ENCODE measurements at places on chromosomes 1 and 21. TPM values are rescaled to one million over a fixed set of nuclear protein-coding genes. Genes with fewer than 3 reads are reported as not detected.

DNA sequence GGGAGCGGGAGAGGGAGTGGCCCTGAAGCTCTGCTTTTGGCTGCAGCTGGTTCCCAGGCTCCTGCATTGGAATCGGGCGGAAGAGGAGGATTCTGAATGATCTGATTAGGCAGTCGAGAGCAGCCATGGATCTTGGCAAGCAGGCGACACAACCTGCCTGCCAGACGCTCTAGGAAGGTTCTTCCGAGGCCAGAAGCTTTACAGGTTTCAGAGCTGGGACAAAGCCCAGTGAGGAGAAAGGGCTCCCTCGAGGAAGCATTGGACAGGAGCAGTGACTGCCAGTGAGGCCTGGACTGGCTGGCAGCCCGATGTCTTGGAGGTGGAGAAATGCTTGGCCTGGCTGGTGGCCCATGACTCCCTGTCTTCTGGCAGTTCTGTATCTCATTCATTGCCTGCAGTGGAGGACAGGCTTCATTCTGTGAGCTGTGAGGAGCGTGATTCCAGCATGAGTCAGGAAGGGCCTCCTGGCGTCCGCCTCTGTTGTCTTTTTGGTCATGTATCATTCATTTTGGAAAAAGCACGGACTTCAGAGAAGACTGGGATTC lies 132.7 kb upstream of the IPO9 start:
- H3K36me3 ChIP-seq = no peaks in the 10 kb centered on the region
- H3K27me3 ChIP-seq = no peaks in the 10 kb centered on the region
- no peak overlapping the region for H3K4me3 ChIP-seq

DNA sequence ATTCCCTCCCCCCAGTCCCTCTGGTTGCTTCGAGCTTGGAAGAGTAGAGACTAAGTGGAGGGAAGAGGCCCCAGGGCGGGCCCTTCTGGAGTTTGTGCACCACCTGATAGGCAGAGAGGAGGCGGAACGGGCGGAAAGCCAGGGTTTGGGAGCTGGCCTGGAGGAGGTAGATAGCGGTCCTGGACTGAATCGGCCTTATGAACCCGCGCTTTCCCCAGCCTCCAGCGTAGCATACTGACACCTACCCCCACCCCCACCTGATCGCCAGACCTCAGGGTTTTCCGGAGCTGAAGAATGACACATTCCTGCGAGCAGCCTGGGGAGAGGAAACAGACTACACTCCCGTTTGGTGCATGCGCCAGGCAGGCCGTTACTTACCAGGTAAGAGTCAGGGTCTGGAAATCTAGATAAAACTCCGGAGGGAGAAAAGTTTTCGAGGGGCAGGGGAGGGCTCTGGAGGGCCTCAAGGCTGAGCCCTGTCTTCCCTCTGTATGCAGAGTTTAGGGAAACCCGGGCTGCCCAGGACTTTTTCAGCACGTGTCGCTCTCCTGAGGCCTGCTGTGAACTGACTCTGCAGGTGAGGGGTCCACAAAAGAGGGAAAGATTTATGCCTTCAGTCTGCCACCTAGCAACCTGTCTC lies 705 bp downstream of the UROD start:
- no peaks in the 10 kb centered on the region for H3K36me3 ChIP-seq
- H3K4me3 ChIP-seq = peak overlapping the region; percentile 75
- peaks cover 20% of the 10 kb centered on the region for H3K4me1 ChIP-seq
- no peaks in the 10 kb centered on the region for H3K27me3 ChIP-seq
- DNase-seq = peak; percentile 57
- peak overlapping the region; percentile 41 for H3K27ac ChIP-seq

DNA sequence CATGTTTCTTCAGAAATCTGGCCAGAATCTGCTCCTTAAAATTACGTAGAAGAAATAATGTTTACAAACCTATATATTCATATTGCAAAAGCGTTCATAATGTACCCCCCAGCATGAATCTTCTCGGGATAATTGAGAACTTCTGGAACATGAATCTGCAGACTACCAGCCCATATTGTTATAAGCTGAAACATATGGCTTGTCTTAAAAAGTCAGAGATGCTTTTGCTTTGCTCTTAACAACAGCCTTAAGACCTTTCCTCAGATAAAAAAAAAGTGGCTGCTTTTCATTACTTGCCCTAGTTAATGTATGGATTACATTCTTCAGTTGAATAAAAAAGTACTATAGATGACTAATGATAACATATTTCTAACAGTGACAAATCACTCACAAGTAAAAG lies 15.0 kb upstream of the ZZZ3 start:
- H3K27ac ChIP-seq = 0 out of 2 replicates have a peak overlapping the region, but pooled peaks have one; percentile 13
- H3K27me3 ChIP-seq = no peaks in the 10 kb centered on the region
- DNase-seq = no peak
- H3K4me1 ChIP-seq = no peaks in the 10 kb centered on the region
- peaks cover 15% of the 10 kb centered on the region for H3K36me3 ChIP-seq
- no peak overlapping the region for H3K4me3 ChIP-seq

- peaks cover 6% of the 10 kb centered on the region for H3K4me1 ChIP-seq
- H3K27ac ChIP-seq = no peak overlapping the region
- H3K4me3 ChIP-seq = no peak overlapping the region
- DNase-seq = no peak
Observed at GRCh38 chr1:232657426-232658005, 27.6 kb upstream of the SIPA1L2 start.

Gene RIPK4
- 30.1 TPM for total RNA-seq
